ENCODE measurements at places on chromosomes 2 and 18. TPM values are rescaled to one million over a fixed set of nuclear protein-coding genes. Genes with fewer than 3 reads are reported as not detected.

DNA sequence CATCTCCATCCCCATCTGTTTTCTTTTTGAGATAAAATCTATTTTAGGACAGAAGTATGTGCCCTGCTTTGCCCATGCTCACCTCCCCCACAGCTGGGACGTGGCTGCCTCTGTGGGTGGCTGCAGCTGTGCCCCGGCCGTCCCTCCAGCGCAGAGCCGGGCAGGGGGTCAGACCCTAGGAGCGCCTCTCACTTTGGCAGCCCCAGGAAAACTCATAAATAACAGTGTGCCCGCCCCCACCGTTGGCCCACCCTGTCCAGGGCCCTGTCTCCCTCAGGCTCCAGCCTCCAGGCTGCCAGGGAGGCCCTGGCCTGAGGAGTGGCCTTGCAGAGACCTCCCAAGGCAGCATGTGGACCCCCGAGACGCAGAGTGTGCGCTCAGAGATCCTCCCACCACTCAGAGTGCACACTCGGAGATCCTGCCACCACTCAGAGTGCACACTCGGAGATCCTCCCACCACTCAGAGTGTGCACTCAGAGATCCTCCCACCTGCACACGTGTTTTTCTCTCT lies 178.1 kb downstream of the TWIST2 start:
- no peak for ATAC-seq

DNA sequence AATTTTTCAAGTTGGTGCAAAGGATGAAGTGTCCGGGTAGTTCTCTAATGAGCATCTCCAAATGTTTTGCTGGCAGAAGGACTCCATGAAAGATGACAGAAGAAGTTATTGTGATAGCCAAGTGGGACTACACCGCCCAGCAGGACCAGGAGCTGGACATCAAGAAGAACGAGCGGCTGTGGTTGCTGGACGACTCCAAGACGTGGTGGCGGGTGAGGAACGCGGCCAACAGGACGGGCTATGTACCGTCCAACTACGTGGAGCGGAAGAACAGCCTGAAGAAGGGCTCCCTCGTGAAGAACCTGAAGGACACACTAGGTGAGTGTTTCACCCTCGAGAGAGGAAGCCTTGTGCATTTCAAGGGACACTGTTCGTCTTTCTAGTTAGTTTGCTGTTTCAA lies 110.3 kb downstream of the NCK2 start:
- ATAC-seq: no peak

DNA sequence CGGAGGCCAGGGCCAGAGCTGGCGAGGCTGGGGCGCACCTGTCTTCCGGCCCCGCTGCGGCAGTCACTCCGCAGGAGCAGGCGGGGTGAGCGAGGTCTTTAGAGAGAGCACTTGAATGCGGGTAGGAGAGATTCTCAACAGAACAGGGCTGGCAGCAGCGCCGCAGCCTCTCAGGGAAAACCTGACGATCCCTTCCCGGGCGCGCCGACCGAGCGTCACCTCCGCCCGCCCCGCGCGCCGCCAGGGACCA lies 526 bp downstream of the PRKRA start:
- ATAC-seq: no peak

- ATAC-seq: no peak
Measured at GRCh38 chr18:50924372-50924771, 43.5 kb upstream of the ELAC1 start.

- ATAC-seq: no peak
Measured at GRCh38 chr2:45763255-45763654, 111.8 kb downstream of the PRKCE start.

GRCh38 chr2:222518570-222519381 lies 94.4 kb downstream of the SGPP2 start:
- ATAC-seq: peak; percentile 91

GRCh38 chr2:159933040-159933726 lies 129.2 kb downstream of the PLA2R1 start:
- ATAC-seq: no peak

- ATAC-seq: no peak
Measured at GRCh38 chr2:158205215-158205614, 103.5 kb downstream of the UPP2 start.

GRCh38 chr18:24031318-24031717 lies 16.8 kb downstream of the TTC39C start:
- ATAC-seq: no peak

GRCh38 chr2:238652771-238653157 lies 195.1 kb upstream of the TWIST2 start:
- no peak for ATAC-seq

GRCh38 chr2:65071499-65072180 lies 15.4 kb downstream of the CEP68 start:
- ATAC-seq: peak; percentile 14

GRCh38 chr2:110120171-110121051 lies 4.8 kb upstream of the MALL start:
- peak; percentile 33 for ATAC-seq

GRCh38 chr2:109066501-109066900 lies 62.5 kb upstream of the SH3RF3 start:
- peak; percentile 78 for ATAC-seq

Gene SERPINB4
- not detected for total RNA-seq

Gene BUB1
- total RNA-seq: 1.4 TPM

Gene TLX2
- 0.06 TPM for total RNA-seq
